Thymus (tissue), 14 donors: ENCODE measurements at places on chromosomes 11 and 22.

GRCh38 chr11:73425108-73425507, 48.9 kb downstream of the RELT start:
- H3K27me3 ChIP-seq = no peaks in the 10 kb centered on the region
- no peak overlapping the region for H3K27ac ChIP-seq
- H3K4me3 ChIP-seq = no peak overlapping the region
- DNase-seq = no peak
- no peaks in the 10 kb centered on the region for H3K4me1 ChIP-seq

DNA sequence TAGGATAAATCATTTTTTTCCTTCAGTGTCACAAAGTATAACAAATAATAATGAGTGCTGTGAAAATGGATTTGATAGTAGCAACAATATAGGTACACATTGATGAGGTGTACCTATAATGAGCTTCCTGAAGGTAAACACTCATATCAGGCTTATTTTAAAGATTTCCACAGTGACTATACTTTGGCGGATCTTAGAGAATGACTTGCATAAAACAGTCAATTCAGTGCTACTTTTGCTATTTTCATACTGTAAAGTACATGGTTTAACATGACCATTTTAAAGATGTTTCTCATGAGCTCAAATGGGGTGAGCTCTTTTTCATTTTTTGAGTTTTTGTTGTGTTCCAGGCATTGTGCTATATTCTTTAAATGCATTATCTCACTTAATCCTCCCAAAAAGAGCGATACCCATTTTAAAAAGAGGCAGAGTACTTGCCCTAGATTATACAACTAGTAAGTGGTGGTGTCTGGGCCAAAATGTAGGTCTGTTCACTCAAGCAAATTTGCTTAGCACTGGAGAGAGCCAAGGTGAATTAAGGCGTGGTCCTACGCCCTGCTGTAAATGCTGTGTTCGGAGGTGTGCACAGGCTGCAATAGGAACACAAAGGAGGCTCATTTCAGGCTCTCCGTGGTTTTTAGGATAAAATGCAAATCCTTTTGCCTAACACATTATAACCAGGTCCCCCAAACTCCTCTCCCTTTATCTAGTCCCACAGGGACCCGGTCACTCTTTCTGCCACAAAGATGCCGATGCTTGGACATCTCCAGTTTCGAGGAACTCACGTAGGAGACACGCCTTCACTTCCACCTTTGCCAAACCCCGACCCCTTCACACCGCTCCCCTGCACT, 617 bp upstream of the ALKBH3 start:
- peak overlapping the region; percentile 84 for H3K4me3 ChIP-seq
- H3K27me3 ChIP-seq = no peaks in the 10 kb centered on the region
- no peak overlapping the region for H3K27ac ChIP-seq
- H3K36me3 ChIP-seq = peaks cover 17% of the 10 kb centered on the region

GRCh38 chr11:77423624-77424023, 50.3 kb downstream of the PAK1 start:
- H3K27me3 ChIP-seq = no peaks in the 10 kb centered on the region
- no peak overlapping the region for H3K27ac ChIP-seq
- DNase-seq = no peak
- no peak overlapping the region for H3K4me3 ChIP-seq
- no peaks in the 10 kb centered on the region for H3K4me1 ChIP-seq

DNA sequence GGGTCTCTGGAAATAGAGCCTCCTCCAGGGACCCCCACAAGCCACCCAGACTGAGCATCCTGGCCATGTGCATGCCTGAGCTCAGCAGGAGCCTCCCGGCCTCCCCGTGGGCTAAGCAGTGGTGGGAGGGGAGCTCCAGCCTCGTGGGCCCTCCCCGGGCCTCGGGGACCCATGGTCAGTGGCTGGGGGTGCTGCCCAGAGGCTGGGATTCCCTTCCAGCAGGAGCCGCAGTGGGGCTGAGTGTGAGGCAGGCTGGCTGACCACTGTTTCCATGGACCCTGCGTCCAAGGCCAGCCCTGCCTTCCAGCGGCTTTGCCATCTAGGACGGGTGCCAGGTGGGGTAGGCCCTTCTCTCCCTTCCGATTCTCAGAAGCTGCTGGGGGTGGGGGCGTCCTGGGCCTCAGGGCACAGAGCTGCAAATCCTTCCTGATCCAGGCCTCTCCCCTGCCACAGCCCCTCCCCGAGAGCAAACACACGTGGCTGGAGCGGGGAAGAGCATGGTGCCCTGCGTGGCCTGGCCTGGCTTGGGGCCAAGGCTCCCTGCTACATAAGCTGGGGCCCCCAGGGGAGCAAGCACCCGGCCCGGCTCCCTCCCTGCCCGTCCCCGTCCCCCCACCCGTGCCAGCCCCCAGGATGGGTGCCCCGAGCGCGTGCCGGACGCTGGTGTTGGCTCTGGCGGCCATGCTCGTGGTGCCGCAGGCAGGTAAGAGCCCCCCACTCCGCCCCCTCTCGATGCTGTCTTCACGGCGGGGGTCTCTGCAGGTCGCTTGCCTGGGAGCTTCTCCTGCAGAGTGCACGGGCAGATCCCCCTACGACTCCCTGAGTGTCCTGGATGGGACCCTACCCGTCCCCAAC, at the start of gene MUC5B:
MUC5B (plus strand) TSS at position 576 of the 855 bp plus-strand sequence; CDS start at position 634, 58 bp downstream.
- no peak for DNase-seq
- H3K4me3 ChIP-seq = no peak within 1 kb of the TSS
- H3K27ac ChIP-seq = no peak within 1 kb of the TSS
- H3K4me1 ChIP-seq = peaks cover 17% of the 10 kb centered on the region

DNA sequence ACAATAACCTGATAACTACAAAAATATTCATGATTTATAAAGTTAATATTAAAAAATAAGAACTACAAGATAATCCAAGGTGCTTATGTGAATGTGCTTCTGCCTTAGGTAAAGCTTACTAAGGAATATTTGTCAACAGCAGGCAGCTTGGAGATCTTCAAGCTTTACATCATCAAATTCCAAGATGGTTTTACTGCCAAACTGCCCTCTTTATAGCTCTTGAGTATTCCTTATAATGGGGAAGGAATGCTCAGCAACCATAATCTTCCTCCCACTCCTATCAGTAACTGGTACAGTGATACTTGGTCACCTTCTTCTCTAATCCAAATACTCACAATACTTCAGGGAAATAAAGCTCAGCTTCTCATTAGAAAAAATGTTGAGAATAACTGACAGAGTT, 30.1 kb downstream of the SBF2 start:
- no peak overlapping the region for H3K4me3 ChIP-seq
- H3K36me3 ChIP-seq = no peaks in the 10 kb centered on the region
- no peaks in the 10 kb centered on the region for H3K27me3 ChIP-seq
- H3K4me1 ChIP-seq = no peaks in the 10 kb centered on the region
- no peak for DNase-seq

GRCh38 chr11:62195945-62196344, 5.9 kb downstream of the SCGB1D1 start:
- H3K4me1 ChIP-seq = no peaks in the 10 kb centered on the region
- H3K27me3 ChIP-seq = no peaks in the 10 kb centered on the region
- no peak for DNase-seq
- no peaks in the 10 kb centered on the region for H3K36me3 ChIP-seq
- no peak overlapping the region for H3K27ac ChIP-seq

- H3K4me1 ChIP-seq = peaks cover 10% of the 10 kb centered on the region
- DNase-seq = no peak
- no peak overlapping the region for H3K27ac ChIP-seq
- no peak overlapping the region for H3K4me3 ChIP-seq
Measured at GRCh38 chr11:9528136-9528501, 45.4 kb upstream of the WEE1 start.

GRCh38 chr11:61453695-61454094, 23.8 kb downstream of the SDHAF2 start:
- H3K36me3 ChIP-seq = peaks cover 44% of the 10 kb centered on the region
- no peak for DNase-seq
- H3K27me3 ChIP-seq = no peaks in the 10 kb centered on the region
- no peak overlapping the region for H3K27ac ChIP-seq

DNA sequence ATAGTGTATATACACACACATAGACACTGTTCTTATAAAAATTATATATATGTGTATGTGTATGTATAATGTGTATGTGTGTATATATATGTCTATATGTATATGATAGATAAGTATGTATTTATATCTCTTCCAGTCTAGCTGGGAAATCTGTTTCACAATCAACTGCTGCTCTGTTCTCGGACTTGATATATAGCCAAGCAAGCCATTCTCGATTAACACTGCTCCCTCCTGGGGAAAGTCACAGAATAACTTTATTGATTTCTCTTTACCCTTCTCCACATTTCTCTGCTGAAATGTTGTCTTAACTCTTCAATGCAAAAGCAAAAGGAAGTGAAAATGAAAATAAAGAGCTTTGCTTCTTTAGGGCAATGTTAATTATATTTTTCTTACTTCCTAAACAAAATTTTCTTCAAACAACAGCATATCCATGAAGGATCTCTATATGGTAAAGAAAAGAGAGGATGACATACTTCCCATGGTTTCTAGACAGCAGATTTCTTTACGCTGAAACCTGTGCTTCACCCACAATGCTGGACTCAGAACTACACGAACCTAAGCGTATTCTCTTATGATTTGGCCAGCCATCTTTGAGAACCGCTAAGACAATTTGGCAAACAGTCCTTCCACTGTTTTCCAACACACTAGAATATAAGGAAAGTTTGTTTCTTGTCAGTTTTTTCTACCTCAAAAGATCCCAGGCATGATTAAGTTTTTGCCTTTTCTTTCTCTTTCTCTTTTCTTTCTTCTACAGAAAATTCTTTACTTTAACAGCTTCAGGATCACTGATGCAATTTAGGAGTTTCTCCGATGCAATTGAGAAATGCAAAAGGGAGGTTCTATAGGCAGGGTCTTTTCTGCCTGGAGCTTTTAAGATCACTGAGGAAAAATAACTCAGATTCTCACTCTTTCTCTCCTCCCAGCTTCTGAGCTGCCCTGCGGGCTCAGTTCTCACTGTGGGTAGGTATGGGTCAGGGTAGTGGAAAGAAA, 1.9 kb downstream of the BLID start:
- H3K4me3 ChIP-seq = no peak overlapping the region
- H3K27ac ChIP-seq = peak overlapping the region; percentile 7
- no peaks in the 10 kb centered on the region for H3K36me3 ChIP-seq
- no peaks in the 10 kb centered on the region for H3K4me1 ChIP-seq
- DNase-seq = no peak
- no peaks in the 10 kb centered on the region for H3K27me3 ChIP-seq

DNA sequence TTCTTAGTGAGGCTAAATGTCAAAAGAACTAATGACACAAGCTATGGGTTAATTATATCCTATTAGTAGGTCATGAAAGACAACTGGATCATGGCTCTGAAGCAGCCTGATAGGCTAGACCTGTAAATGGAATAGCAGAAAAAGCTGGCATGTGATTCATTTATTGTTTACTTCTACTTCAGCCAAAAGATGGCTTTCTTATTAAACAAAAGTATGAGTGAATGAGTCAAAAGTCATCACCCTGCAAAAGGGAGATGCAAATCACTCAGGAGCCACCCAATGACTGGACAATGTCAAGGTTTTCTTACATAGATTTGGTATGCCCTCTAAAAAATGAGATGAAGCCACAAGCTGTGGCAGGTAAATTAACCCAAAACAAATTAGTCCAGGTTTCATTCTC, 138.0 kb downstream of the TRPC6 start:
- no peak overlapping the region for H3K27ac ChIP-seq
- H3K4me1 ChIP-seq = no peaks in the 10 kb centered on the region
- no peak overlapping the region for H3K4me3 ChIP-seq
- no peak for DNase-seq

DNA sequence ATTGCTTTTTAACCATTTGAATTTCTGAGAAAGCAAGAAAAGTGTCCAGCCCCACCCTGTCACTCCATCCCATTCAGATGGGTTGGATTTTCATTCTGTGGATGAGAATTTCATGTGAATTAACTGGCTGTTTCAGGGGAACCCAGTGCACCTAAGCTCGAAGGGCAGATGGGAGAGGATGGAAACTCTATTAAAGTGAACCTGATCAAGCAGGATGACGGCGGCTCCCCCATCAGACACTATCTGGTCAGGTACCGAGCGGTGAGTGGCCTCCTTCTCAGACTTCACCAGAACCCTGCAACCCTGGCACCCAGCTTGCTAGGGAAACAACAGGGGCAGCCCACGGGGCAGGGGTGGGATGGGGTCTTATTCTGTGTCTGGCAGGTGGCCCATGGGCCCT, 58.6 kb upstream of the TTC12 start:
- H3K36me3 ChIP-seq = no peaks in the 10 kb centered on the region
- H3K27me3 ChIP-seq = no peaks in the 10 kb centered on the region
- H3K4me3 ChIP-seq = no peak overlapping the region
- no peak for DNase-seq
- no peaks in the 10 kb centered on the region for H3K4me1 ChIP-seq

GRCh38 chr11:1397146-1397861, 7.6 kb downstream of the BRSK2 start:
- no peak overlapping the region for H3K27ac ChIP-seq
- H3K36me3 ChIP-seq = no peaks in the 10 kb centered on the region
- DNase-seq = no peak
- H3K4me3 ChIP-seq = no peak overlapping the region
- H3K27me3 ChIP-seq = peaks cover 22% of the 10 kb centered on the region

DNA sequence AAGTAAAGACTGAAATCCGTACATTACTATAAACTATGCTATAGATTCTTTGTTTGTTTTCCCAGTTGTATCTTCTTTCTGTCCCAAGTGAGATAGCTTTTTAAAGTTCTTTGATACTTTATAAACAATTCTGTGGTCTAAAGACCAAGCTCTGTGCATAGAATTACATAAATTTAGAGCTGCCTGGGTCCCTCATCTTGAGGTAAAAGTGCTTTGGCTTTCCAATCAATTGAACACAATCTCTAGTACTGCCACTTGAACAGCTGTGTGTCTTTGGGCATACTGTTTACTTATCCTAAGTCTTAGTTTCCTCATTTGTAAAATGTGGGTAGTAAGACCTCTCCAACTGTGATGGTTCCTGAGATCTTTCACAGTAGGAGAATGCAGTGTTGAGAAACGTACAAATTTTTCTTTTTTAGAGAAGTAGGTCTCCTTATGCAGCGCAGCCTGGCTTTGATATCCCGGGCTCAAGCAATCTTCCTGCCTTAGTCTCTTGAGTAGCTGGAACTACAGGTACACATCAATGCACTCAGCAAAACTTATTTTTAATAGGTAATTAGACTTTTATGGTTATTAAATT, 2.5 kb upstream of the EED start:
- no peak overlapping the region for H3K4me3 ChIP-seq
- H3K27me3 ChIP-seq = no peaks in the 10 kb centered on the region
- no peak overlapping the region for H3K27ac ChIP-seq
- H3K36me3 ChIP-seq = no peaks in the 10 kb centered on the region

DNA sequence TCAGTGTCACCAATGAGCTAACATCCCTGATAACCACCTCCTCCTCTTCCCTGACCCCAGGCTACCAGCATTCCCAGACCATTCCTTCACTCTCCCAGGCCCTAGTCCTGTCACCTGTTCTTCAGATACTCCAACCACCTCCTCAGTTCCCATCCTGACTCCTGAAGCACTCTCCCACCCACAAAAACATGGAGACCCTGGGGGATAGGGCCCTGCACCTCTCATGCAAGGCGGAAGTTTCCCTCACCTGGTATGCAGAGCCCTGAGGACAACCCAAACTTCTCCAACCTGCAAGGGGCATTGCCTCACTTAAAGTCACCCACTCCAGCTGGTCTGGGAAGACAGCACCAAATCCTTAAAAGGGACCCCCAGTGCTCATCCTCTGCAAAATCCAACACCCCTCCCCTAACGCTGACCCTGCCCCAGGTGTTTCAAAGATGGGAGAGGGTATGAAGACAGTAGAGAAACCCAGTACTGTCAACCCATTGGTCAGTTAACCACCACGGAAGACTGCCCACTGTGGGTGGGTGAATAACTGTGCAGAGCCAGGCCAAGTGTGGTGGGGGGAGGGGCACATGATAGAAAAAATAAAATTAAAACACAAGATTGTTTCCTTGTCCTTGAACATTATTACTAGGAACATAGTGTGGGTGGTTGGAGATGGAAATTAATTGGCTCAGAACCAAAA, 1.4 kb downstream of the TNKS1BP1 start:
- no peak for DNase-seq
- peaks cover 26% of the 10 kb centered on the region for H3K36me3 ChIP-seq
- peak overlapping the region; percentile 52 for H3K4me3 ChIP-seq
